Stimulated activated CD8-positive, alpha-beta memory T cell treated with anti-CD3 and anti-CD28 coated beads, Interleukin-4, amount 100 ng/mL, for 24 hours (primary cell): ENCODE measurements at places on chromosomes 6 and 20.

GRCh38 chr20:25032065-25032477 lies 25.9 kb downstream of the ACSS1 start:
- DNase-seq: no peak

DNA sequence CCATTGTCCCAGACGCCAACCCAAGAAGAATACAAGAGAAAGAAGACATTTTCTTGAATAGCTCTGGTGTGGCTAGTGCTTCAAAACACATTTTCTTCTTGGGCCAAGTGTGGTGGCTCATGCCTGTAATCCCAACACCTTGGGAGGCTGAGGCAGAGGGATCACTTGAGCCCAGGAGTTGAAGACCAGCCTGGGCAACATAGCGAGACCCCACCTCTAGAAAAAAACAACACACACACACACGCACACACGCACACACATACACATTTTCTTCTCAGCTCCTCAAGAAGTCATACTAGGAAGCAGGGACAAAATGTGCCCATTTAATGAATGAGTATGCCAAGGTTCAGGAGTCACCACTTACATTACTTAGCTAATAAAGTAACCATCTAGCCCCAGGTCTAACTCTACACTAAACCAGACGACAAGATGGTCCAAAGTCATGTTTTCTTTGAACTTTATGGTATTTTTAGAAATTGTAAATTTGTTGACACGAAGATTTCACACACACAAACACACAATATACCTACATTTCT lies 68.8 kb downstream of the ZMYND8 start:
- no peak for DNase-seq

DNA sequence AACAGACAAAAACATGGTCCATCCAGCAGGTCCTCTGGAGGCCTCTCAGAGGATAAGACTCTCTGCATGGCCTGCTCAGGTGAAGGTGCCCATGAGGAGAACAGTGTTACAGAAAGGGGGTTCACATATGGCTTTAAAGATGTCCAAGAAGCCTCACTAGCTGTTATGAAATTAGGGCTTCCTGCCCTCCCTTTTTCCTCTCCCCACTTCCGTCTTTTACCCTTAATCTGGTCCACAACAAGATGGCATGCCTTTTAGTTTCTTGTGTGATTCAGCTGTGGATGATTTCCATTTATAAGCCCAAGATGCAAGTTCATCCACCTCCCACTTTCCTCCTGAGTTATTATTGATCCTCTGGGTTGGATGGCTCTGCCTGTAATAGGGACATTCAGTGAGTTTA lies 14.0 kb downstream of the GCNT2 start:
- no peak for DNase-seq

DNA sequence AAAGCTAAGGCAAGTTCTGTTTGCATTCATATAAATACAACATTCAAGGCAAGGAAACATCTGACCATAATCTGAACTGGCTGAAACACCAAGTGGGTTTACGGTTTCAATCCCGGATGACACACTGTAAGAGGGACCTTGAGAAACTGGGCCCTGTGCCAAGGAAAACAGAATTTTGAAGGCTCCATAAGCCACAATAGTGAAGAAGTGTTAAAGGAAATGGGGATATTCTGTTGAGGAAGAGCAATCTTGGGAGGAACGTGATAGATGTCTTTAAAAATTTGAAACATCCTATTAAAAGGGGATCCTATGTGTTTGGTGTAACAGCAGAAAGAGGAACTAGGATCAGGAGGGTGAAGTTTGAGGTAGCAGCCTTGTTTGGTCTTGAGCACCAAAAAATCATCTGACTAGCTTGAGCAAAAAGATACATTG lies 82.4 kb upstream of the TAB2 start:
- DNase-seq: no peak

DNA sequence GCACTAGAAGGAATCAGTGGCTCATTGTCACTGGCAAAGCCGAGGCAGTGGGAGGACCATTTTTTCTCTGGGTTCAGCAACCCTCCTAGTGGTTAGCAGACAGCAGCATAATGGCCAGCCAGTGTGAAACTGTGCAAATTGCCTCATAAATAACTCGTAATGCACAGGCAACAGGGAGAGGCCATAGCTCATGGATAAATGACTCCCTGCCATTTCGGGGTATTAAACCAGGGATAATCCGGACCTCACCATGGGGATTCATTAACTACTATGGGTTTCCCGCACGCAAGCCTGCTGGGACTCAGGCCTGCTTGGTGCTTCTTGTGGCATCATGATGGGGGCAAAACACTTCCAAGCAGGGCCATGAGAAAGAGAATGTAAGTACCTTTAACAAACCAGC lies 158.2 kb upstream of the CHD6 start:
- DNase-seq: no peak

- no peak for DNase-seq
Measured at GRCh38 chr20:44104798-44105517, 82.0 kb downstream of the JPH2 start.

- no peak for DNase-seq
Measured at GRCh38 chr20:49796600-49797343, 15.9 kb upstream of the SLC9A8 start.

GRCh38 chr6:99338188-99338587 lies 11.3 kb downstream of the FAXC start:
- no peak for DNase-seq

GRCh38 chr20:57464642-57465211 lies 60.2 kb downstream of the CTCFL start:
- DNase-seq: no peak

DNA sequence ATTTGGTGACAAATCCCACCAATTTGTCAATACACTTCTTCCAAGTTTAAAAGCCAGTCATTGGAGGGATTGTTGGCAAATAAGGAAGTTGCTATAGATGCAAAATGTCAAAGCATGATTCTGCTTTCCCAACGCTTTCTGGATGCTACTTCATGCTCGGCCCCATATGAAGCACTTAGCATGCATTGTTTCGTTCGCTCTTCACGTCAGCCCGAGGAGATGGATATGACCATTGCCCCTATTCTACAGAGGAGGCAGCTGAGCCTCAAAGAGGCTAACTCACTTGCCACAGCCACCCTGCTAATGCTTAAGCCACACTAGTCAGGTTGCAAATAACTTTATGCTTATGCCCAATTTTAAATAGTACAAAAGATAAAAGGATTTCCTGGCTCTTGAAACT lies 2.8 kb upstream of the NXT1 start:
- DNase-seq: no peak

GRCh38 chr20:57317789-57318371 lies 11.7 kb upstream of the SPO11 start:
- DNase-seq: no peak

- DNase-seq: no peak
Measured at GRCh38 chr6:110034667-110035036, 56.5 kb downstream of the GPR6 start.

- no peak for DNase-seq
Measured at GRCh38 chr6:46288835-46289234, 118.1 kb upstream of the ENPP5 start.

DNA sequence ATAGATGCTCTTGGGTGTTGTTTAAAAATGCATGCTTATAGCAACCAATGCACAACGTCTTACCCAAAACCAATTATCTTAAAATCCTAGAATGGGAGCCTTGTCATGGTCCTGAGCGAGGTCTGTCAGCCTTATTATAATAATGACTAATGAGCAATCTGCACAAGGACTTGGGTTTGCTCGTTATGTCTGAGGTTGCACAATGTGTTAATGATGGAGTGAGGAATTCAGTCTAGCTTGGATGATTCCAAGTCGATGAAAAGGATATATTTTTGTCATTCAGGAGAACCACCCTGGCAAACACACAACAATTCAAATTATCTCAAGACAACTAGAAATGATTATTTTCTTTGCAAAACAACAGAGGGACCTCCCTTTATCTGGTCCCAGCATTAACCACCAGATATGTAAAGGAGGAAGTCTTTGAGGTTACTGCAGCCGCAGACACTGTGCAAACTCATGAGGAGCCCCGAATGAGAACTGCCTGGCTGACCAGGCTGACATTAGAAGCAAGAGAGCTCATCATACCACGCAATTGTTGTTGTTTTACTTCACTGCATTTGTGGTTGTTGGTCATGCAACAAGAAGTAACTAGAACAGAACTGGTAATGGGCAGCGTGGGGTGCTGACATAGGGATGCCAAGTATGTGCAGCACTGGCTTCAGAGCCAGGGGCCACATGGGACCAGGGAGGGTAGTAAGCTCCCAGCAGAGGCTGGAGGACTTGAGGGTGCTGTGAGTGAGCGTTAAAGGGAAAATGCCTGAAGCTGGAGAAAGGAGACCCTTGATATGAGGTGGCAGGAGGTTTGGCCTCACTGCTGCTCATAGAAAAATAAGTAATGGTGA lies 488.3 kb downstream of the CDH26 start:
- DNase-seq: no peak

GRCh38 chr6:128000363-128000762 lies 99.5 kb upstream of the THEMIS start:
- DNase-seq: no peak

- DNase-seq: peak; percentile 39
Measured at GRCh38 chr6:75611702-75612375, 10.2 kb downstream of the SENP6 start.

- DNase-seq: no peak
Measured at GRCh38 chr6:48615041-48615440, 504.0 kb upstream of the PTCHD4 start.

- no peak for DNase-seq
Measured at GRCh38 chr20:58440021-58440767, 51.2 kb downstream of the VAPB start.

DNA sequence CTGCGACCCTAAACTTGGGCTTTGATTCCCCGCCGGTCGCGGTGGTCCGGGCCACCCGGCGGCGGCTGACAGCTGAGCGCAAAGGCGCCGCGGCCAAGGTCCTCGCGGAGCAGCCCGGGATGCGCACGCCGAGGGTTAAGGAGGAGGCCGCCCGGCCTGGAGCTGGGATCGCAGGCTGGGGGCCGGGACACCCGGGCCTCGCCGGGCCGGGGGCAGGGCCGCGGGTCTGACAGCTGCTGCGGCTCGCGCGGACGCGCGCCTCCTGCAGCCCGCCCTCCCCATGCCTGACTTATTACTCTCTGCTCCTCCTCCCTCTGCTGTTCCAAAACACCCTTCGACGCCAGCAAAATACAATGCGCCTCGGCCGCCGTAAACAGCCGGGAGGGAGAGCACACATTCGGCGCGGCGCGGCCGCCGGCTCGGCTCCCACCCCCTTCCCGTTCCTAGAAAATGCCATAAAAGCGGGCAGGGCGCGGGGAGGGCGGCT lies 746 bp downstream of the BACH2 start:
- peak; percentile 37 for DNase-seq

DNA sequence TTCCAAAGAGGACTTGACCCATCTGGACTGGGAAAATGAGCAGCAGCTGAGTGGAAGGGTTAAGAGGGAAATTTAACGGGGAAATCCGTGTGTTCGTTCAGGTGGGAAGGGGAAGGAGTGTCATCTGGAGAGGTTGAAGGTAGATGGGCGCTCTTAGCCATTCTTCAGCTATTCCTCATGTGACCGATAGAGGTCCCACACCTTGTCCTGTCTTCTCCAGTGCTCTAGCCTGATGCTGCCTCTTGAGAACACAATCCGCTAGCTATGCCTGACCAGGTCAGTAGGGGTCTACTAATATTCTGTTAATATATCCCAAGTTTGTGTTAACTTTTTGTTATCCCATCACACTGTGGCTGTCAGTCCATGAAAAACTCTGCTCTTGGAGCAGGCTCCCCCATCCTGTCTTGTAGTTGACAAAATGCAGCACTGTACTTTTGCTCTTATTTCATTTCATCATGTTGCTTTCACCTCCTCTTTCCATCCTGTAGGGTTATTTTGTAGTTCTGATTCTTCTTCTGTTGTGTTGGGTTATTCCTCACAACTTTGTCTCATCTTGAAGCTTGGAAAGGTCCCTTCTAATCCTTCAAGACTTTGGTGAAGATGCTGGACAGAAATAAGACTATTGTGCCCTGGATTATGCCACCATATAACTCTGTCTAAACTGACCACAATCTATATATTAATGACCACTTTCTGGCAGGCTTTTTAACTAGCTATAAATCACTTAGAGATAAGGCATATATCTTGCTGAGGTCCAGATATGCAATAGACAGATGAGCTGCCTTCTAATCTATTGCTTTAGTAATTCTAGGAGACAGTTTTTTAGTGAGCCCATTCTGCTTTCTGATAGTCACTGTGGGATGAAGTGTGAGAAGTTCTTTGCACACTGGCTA lies 123.4 kb upstream of the SUPT3H start:
- no peak for DNase-seq

- no peak for DNase-seq
Measured at GRCh38 chr6:104527761-104528415, 331.8 kb downstream of the HACE1 start.

DNA sequence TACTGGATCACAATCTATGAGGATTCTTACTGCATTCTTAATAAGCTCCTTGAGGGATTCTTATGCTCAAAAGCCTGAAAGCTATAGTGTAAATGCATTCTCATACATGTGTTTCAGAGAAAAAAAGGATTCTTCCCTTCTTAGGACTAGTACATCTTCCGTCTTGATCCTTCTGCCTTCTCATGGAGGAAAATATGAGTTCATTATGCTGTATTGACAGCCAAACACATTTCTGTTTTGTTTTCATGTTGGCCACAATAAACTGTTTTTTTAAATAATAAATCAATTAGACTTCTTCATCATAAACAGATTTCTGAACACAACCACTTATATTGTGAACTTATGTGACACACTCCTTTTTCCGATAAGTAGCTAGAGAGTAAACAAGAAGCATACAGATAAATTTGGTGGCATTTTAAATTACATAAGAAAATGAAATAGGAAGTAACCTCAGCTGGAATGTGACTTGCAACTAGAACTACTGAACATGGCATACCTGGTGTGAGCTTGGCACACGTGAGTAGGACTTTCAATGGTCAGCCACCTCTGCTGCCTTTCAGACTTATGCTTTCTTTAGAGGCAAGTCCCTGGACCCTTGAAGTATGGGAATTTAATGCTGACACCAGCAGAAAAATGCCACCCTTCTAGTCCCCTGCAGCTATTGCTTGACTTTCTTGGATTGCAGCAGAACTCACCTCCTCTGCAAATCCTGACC lies 350.4 kb downstream of the BCKDHB start:
- no peak for DNase-seq

DNA sequence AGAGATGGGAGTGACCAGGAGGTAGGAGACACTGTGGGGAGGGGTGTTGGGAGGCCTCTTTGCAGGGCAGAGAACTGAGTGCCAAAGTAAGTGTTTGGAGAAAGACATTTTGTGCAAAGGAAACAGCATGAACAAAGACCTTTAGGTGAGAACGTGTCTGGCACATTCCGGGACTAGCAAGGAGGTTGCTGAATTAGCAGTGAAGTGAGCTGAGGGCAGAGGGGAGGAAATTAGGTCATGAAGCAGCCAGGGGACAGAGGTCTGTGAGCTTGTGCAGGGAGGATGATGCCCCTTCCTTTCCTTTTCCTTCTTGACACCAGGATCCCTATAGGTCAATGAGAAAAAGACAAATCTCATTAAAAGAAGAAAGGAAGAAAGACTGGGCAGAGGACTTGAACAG lies 21.4 kb upstream of the AHCY start:
- no peak for DNase-seq

- DNase-seq: no peak
Measured at GRCh38 chr6:155014137-155014536, 19.0 kb downstream of the TIAM2 start.

DNA sequence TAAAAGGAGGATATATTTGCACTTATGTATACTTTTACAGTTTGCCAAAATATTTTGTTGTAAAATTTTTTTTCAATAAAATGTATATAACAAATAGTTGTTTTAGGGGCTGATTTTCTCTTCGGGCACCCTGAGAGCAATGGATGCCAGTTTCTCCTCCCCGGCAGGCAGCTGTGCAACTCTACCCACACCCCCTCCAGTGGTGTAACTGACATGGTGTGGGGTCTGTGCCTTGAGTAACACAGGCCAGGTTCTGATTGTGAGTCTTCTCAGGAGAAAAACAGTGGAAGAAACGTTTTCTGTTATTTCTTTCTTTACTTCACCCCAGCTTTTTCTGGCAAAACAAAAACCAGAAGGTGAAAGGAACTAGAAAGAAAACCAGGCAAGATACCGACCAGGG lies 6.1 kb downstream of the FOXF2 start:
- DNase-seq: no peak
